Psoas muscle (tissue), 8 donors: ENCODE measurements at places on chromosomes 5 and 9.

- no peak for DNase-seq
Measured at GRCh38 chr9:136960212-136960937, 8.3 kb downstream of the LCN12 start.

DNA sequence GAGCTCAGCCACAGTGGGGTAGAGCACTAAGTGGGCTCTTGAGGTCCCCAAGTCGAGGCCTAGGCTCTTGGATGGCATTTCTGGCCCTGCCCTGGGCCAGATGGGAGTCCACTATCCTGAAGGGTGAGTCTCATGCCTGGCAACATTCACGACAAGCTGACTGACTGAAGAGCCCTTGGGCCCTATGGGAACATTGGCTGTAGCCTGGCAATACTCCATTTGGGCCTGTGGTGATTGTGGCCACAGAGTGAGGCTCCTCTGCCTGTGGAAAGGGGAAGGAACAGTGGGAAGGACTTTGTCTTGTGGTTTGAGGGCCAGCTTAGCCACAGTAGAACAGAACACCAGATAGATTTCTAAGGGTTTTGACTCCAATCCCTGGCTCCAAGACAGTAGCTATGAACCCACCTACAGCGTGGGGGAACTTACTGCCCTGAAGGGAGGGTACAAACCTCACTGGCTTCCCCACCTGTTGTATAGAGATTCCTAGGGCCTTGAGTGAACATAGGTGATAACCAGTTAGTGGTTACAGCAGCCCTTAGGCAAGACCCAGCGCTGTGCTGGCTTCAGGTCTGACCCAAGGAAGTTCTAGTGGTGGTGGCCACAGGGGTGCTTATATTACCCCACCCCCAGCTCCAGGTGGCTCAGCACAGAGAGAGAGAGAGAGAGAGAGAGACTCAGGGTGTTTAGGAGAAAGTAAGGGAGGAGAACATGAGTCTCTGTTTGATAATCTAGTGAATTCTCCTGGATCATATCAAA is 72.4 kb downstream of the KIAA0825 start:
- DNase-seq = no peak

DNA sequence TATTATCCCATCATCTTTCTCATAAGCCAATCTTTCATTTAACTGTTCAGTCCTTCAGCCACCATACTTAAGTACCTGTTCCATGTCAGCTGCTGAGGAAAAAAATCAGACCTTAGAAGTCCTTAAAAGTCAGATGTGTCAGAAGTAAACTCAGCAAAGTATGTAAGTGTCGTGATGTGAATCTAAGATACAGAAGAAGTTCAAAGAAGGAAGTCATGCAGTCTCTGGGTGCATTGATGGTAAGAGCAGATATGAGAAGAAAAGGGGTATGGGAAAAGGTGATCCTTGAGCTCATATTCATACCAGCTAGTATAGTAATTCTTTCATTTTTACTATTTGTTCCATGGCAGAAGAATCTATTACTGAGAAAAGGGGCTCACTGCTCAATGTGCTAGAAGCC is 259.4 kb upstream of the CD180 start:
- no peak for DNase-seq

GRCh38 chr9:38708759-38709158 is 11.2 kb downstream of the FAM240B start:
- no peak for DNase-seq

DNA sequence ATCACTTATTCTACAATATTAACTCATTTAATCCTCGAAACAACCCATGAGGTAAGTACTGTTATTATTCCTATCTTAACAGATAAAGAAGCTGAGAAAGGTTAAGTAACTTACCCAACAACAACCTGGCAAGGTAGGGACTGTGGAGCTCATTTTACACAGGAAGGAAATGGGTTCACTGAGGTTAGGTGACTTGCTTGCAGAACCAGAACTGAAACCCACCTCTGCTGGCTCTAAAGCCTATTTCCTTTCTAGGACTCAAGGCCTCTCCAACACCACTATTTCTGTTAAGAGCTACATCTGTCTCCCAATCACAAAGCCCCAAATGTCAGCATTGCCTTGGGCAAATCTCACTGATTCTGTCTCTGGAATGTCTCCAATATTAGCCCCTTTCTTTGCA is 38.9 kb upstream of the IFNK start:
- no peak for DNase-seq

DNA sequence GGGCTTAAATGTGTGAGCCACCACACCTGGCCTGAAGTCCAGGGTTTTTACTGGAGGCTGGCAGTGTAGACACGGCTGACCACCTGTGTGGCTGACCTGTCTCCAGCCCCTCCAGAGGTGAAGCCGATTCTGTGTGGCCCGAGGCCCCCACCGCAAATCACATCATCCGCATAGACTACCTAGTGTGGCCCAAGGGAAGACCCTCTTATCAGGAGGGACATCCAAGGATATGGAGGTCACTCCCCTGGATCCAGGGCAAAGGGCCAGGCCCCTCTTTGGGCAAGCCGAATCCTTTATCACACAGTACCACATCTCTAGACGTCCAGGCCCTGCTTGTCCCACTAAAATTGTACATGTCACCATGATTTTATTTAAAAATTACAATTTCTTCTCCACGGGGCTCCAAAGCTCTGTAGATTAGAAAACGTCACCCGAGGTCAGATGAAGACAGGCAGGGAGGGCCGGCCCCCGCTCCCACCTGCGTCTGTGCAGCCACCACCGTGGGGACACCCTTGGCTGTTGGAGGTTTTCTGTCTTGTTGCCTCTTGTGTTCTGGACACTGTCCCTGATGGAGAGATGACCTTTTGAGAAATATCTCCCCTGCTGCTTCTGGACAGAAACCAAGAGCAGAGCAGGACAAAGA is 20.1 kb downstream of the LAMC3 start:
- DNase-seq = no peak

DNA sequence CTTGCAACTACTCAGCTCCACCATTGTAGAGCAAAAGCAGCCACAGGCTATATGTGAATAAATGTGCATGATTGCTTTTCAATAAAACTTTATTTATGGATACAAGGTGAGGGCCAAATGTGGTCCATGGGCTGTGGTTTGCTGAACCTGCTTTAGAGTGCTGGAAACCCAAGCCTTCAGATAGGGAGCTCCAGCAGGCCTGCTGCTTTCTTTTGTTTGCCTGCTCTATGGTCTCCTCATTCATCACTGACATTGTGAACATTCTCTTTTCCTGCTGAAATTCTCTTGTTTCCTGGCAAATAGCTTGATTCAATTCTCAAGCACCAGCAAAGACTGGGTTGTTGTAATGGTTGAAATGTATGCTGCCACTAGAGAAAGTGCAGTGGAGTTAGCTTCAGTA is 26.0 kb downstream of the EGFLAM start:
- DNase-seq = no peak
